ENCODE measurements at places on chromosomes 3 and 15.

GRCh38 chr3:188750617-188751016, 421.2 kb upstream of the TPRG1 start:
- DNase-seq = no peak

- DNase-seq = no peak
Measured at GRCh38 chr3:170324962-170325361, 32.6 kb upstream of the SKIL start.

DNA sequence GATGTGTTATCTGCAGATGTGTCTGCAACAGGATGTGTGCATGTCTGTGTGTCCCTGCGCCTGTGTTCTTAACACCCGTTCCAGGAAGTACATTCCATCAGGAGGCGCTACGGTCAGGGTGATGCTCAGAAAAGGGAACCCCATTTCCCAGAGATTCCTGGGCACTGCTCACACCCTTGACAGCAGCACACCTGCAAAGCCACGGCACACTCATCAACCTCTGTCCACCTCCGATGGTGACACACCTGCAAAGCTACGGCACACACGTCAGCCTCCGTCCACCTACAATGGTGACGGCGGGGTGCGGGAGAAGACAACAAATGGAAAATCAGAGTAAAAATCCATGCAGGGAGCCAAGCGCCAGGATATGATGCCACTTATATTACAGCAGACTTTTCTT, 55.4 kb downstream of the NIPA2 start:
- no peak for DNase-seq

DNA sequence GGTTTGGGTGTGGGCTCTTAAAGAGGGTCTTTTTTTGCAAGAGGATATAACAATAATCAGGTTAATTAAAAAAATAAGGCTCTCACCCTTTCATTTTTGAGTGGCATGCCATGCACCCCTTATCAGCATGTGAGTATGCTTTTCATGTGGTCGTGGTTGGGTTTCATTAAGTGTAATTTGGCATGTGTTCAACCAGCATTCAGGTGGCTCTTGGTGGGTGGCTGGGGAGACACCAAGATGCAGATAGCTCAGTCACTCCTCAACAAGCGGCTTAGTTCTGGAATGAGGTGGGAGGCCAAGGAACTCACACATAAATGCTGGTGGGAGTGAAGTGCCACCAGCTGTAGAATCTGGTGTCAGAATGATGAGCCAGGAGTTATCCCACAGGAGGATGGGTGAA, 66.8 kb downstream of the FLNB start:
- peak; percentile 28 for DNase-seq

DNA sequence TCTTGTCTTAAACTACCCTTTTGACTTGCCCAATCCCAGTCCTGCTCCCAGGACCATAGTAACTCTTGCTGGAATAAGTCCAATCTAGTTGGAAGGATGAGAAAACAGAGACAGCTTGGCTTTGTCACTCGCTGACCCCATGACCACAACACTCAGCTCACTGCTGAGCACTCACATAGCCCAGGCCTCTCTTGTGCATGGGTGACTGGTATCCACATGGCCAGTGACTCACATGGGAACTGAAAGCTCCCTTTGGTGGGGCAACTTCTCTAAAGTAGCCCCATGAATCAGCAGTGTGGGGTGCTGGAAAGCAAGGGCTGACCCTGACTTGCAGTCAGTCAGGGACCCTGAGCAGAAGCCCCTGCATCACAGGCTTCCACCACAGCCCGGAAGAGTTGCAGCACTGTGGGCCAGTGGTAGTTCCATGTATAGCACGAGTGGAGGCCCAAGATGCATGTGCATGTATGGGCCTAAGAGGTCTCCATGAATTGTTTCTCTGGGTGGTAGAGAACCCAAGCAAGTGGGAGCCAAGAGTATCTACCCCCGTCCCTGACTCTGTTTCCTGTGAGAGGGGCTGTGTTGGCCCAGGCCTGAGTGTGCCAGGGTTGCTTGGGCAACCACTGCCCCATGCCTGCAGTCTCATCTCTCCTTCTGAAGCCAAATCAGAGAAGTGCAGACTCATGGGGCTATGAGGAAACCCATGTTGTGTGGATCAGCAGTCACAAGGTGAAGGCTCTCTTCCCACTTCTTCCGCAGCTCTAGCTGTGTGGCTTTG, 62.1 kb upstream of the XCR1 start:
- peak; percentile 20 for DNase-seq

GRCh38 chr15:63994073-63994600, 52.1 kb downstream of the DAPK2 start:
- DNase-seq = no peak

GRCh38 chr3:58116985-58117384, 93.8 kb downstream of the DNASE1L3 start:
- no peak for DNase-seq

DNA sequence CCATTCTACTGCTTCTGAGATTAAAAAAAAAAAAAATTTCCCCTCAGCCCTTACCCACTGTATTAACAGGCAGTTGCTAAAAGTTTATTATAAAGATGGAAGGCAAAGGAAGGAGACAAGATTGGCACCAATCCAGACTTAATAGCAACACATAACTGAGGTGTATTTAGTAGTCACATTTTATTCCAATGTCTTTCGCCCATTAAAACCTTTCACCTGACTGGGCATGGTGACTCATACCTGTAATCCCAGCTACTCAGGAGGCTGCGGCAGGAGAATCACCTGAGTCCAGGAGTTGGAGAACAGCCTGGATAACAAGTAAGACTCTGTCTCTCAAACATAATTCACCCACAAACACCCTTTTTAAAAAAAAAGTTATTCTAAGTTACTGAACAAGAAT, 4.4 kb downstream of the ACAP2 start:
- no peak for DNase-seq

- no peak for DNase-seq
Measured at GRCh38 chr3:172140499-172141391, 101.4 kb downstream of the FNDC3B start.

DNA sequence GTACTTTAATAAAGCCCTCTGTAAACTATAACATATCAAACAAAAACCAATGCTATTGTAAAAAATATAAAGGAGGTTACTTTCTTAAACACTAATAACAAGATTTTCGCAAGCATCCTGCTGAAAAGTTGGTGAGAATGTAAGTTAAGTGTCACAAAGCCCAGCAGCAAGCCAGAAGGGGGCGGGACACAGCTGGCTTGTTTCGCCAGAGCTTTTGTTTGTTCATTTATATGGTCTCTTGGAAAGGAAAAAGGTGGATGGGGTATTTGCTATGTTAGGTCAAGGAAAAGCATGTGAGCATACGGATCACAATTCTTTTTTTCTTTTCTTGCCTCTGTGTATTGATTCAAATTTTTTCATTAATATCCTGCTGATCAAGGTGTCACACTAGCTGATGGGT, 59.9 kb downstream of the HACD2 start:
- DNase-seq = no peak

GRCh38 chr15:89826671-89827655, 12.3 kb upstream of the ANPEP start:
- no peak for DNase-seq

DNA sequence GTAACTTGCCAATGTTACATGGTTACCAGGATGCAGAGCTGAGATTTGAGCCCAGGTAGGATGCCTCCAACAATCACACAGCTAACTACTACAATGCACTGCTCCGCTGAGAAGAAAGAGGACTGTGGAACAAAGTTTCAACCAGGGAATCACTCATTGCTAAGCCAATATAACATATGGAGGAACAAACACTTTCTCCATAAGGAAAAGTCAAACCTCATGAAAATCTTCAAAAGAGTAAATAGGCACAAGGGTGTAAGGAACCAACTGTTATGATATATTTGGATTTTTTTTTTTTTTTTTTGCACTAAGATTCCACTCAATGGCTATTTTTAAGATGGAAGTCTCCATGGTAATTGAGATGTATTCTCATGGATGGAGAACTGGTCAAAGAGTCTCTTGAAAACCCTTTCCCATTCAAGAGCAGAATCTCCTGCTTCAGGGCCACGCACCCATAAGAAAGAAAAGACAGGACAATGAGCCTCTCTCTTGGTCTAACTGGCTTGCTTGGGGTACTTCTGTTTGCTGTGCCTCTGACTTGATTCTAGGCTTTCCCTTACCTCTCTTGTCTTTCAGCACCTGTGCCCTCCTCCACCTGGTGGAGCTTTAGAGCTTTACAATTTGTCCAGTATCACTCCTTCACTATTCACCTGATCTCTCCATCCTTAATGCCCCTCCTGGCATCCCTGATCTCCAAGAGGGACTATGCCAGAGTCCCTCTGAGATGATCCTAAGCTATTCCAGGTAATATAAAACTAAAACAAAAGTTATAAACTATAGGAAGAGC, 252.8 kb downstream of the NTRK3 start:
- no peak for DNase-seq

DNA sequence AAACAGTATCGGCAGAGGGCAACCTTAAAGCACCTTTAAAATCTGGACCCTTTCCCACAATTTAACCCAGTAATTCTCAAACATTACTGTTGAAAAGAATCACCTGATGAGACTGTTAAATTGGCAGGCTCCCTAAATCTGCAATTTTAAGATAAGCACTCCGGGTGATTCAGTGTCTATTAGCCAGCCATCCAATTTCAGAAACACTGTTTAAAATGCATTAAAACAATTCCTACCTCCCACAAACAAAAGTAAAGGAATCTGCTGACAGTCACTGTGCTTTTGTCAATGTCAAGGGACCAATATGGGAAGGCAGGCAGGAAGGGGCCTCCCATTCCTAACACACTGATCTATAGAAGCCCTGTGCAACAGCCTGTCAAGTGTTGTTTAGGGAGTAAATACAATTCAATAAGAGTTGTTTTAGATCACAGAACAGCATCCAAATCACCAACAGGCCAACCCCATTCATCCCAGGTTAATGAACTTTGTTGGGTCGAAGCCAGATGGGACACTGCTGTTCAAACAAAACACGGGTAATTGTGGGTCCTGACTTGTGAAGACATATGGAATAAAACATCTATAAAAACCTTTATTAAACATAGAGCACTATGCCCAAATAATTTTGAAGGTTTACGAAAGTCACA, 21.4 kb downstream of the SIAH2 start:
- no peak for DNase-seq

- DNase-seq = no peak
Measured at GRCh38 chr3:82163907-82164520, 402.6 kb upstream of the GBE1 start.

DNA sequence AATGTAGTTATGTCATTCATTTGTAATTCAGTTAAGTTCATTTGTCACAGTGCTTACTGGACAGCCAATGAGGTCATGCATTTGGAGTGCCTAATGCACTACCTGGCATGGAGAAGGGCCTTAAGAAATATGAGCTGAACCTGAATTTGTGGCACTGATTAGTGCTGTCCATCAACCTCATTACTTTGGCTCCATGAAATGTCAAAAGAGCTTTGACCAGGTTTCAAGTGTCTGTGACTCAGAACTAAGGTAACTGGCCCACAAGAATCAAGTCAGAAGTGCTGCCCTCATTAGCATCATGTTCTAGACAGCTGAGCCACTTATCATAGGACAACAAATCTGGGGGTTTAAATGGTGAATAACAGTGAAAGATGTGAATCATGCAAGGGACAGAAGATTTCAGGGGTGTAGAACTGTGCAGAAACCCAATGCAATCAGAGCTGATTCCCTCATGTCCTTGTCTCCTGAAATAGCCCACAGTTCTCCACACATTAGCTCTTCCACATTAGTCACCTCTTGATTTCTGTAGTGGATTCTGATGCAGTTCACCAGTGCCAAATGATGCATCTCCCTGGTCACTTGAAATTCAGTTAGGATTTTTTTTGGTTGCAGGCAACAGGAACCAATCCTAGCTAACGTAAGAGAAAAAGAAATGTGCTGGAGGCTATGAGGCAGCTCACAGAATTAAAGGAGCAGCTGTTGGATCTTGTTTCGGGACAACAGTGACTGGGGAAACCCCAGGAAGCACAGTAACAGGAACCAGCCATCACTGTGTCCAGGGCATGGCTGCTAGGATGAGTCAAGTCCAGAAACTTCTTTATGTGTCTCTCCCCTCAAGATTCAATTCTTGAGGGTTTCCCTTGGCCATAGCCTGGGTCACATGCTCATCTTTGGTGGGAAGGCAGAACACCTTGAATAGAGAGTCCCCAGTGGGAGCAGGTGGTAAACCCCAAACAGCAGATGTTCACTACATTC, 38.7 kb downstream of the CHST2 start:
- DNase-seq = no peak

DNA sequence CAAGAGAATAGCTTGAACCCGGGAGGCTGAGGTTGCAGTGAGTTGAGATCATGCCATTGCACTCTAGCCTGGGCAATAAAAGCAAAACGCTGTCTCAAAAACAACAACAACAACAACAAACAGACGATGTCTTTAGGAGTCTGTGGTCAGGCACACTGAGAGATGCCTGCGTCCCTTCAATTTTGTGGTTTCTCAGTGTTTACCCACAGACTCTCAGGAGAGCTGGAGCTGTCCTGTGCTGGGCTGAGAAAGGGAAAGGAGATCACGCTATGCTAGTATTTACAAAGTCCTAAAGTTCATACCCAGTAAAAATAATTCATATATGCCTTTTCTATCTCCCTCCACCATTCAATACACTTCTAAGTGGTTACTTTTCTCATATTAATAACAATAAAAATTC, 6.3 kb downstream of the LAMP3 start:
- DNase-seq = no peak

DNA sequence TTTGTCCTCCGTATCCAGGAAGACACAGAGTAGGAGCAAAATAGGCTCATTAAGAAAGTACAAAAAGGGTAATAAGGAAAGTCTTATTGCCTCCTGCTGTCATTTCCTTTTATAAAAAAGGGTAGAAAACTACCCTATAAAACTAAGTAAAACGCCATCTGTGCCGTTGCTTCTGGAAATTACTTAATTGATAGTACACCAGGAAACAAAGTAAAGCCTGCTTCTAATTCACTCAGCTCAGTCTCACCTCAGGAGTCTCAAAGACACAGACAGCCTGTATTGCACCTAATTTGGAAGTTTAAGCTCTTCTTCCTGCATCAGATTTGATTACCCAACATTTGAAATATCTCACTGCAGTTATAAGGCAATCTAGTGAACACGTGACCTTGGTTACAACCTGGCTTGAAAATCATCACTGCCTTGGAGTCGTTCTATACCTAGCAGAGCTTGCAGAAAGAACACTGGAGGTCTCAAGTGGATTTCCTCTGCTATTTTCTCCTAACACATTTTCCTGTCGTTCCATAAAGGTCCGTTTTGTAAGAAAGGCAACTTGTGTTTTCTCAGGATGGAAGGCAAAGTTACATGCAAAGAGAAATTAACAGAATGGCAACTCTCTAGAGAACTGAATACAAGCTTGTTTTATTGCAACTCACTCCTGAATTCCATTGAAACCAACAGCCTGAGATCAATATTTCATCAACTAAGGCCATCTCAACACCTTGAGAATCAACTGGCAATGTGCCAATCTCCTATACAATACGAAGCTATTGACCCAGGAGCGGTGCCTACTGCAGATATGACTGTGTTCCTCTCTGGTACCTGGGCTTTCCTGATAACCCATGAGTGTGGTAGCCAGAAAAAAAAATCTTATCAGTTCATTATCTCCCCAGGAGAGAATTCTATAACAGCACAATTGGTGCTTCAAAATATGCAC, 203.3 kb upstream of the LMCD1 start:
- DNase-seq = no peak

GRCh38 chr15:82585072-82585471, 44.8 kb upstream of the RPS17 start:
- no peak for DNase-seq

- DNase-seq = no peak
Measured at GRCh38 chr15:92915766-92916435, 15.8 kb downstream of the CHD2 start.

GRCh38 chr15:73601451-73602445, 31.4 kb downstream of the NPTN start:
- no peak for DNase-seq
